Glutamatergic neuron (in vitro differentiated cells): ENCODE measurements at places on chromosomes 12 and 14. TPM values are rescaled to one million over a fixed set of nuclear protein-coding genes. Genes with fewer than 3 reads are reported as not detected.

- no peaks in the 10 kb centered on the region for H3K27me3 ChIP-seq
- no peak for DNase-seq
- no peak overlapping the region for H3K4me3 ChIP-seq
- peaks cover 4% of the 10 kb centered on the region for H3K36me3 ChIP-seq
Measured at GRCh38 chr12:9221483-9221882, 13.3 kb upstream of the PZP start.

DNA sequence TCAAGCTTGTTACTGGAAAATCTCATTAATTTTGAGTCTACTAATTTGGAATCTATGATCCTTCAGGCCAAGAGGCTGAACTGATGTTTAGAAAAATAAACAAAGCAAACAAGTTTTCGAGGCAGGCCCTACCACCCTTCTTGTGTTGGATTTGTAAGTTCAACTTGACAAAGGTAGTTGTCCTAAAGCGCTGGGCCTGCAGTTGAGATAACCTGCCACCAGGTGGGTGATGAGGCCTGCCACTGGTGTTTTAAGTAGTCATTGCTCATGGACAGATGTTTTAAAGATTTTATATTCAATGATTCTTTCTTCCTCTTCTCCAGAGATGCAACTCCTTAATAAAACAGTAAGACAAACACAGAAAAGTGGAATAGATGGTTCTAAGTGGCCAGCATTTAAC, 19.4 kb downstream of the ACVRL1 start:
- no peak for DNase-seq
- no peaks in the 10 kb centered on the region for H3K36me3 ChIP-seq
- H3K27me3 ChIP-seq, result no peaks in the 10 kb centered on the region
- no peak overlapping the region for H3K27ac ChIP-seq
- H3K4me1 ChIP-seq, result peaks cover 11% of the 10 kb centered on the region

The OAS2 gene
- total RNA-seq, result not detected

GRCh38 chr14:97299661-97300060, 502.5 kb downstream of the VRK1 start:
- no peaks in the 10 kb centered on the region for H3K27me3 ChIP-seq
- no peaks in the 10 kb centered on the region for H3K36me3 ChIP-seq
- no peak overlapping the region for H3K27ac ChIP-seq
- H3K4me1 ChIP-seq, result no peaks in the 10 kb centered on the region
- no peak for DNase-seq

DNA sequence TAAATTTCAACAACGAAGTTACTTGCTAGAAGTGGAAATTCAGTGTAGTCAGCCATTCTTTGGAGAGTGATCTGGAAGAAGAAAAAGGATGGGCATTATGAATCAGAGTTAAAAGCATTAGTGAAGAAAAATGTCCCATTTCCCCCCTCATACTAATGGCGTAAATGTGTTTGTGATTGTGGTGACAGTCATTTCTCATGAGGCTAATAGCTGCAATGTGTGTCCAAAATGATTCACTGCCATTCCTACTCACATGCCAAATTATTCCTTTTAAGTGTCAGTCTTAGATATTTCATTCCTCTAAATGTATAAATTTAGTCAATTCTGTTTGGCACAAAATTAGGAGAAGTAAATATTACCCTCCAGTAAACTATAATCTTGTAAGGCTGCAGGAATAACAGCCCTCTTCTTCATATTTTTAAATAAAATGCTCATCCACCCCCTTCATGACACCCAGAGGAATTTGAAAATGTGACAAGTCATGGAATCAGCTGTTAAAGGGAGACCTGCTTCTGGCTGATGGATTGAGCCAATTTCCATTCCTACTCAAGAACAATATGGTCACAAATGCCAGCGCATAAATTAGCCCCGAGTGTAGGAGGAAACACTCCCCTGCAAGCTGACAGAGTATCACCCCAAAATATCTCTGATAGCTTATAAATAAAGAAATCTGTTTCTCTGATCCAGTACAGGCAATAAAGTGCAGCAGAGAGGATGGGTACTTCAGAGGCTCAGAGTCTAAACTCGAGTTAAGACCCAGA, 912.3 kb upstream of the SEL1L start:
- no peak for DNase-seq
- H3K27ac ChIP-seq, result peak overlapping the region; percentile 4
- no peaks in the 10 kb centered on the region for H3K36me3 ChIP-seq
- peaks cover 29% of the 10 kb centered on the region for H3K4me1 ChIP-seq
- H3K27me3 ChIP-seq, result peaks cover 2% of the 10 kb centered on the region

GRCh38 chr14:53741479-53742232, 215.0 kb downstream of the BMP4 start:
- no peak overlapping the region for H3K27ac ChIP-seq
- H3K4me3 ChIP-seq, result no peak overlapping the region
- no peaks in the 10 kb centered on the region for H3K36me3 ChIP-seq
- DNase-seq, result no peak

The TRMT5 gene
- 16.6 TPM for total RNA-seq

The LMNTD1 gene
- 1.1 TPM for total RNA-seq

The TAS2R9 gene
- not detected for total RNA-seq

The ARHGEF25 gene
- 80.2 TPM for total RNA-seq

DNA sequence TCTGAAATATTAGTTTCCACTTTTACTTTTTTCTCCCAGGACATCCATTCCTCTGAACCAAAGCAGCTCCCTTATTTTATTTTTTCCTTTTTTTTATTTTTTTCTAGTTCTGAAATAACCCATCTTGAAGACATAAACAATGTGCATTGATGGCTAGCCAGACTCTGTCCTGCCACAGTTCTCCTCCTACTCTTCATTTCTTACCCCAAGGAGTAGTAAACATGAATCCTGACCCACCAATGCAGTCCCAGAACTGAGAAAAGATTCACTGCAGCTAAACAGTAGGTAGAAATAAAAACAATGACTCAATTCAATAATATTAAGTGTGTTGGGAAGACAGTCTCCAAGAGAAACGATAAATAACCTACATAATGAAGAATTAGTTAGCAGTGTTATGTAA, 65.7 kb upstream of the NOVA1 start:
- H3K4me3 ChIP-seq, result no peak overlapping the region
- peaks cover 2% of the 10 kb centered on the region for H3K27me3 ChIP-seq
- H3K27ac ChIP-seq, result no peak overlapping the region
- H3K4me1 ChIP-seq, result peaks cover 2% of the 10 kb centered on the region

The SERPINA9 gene
- total RNA-seq, result not detected

GRCh38 chr12:104671409-104672095, 214.8 kb downstream of the CHST11 start:
- peaks cover 18% of the 10 kb centered on the region for H3K4me1 ChIP-seq
- H3K36me3 ChIP-seq, result no peaks in the 10 kb centered on the region
- peaks cover 6% of the 10 kb centered on the region for H3K27me3 ChIP-seq

GRCh38 chr12:11486623-11487444, 91.5 kb upstream of the PRB2 start:
- H3K36me3 ChIP-seq, result no peaks in the 10 kb centered on the region
- no peak overlapping the region for H3K27ac ChIP-seq
- peak; percentile 73 for DNase-seq
- no peak overlapping the region for H3K4me3 ChIP-seq
- peaks cover 4% of the 10 kb centered on the region for H3K27me3 ChIP-seq

The BMP4 gene
- 3.7 TPM for total RNA-seq

GRCh38 chr12:120971299-120972180, 6.8 kb upstream of the HNF1A start:
- H3K4me1 ChIP-seq, result no peaks in the 10 kb centered on the region
- no peak overlapping the region for H3K4me3 ChIP-seq
- H3K36me3 ChIP-seq, result no peaks in the 10 kb centered on the region
- no peak overlapping the region for H3K27ac ChIP-seq
- peaks cover 3% of the 10 kb centered on the region for H3K27me3 ChIP-seq

The CCND2 gene
- total RNA-seq, result 98.0 TPM

GRCh38 chr14:64717870-64718269, 13.6 kb downstream of the PLEKHG3 start:
- peaks cover 27% of the 10 kb centered on the region for H3K4me1 ChIP-seq
- no peak for DNase-seq
- peak overlapping the region; percentile 32 for H3K4me3 ChIP-seq
- peaks cover 29% of the 10 kb centered on the region for H3K27me3 ChIP-seq

DNA sequence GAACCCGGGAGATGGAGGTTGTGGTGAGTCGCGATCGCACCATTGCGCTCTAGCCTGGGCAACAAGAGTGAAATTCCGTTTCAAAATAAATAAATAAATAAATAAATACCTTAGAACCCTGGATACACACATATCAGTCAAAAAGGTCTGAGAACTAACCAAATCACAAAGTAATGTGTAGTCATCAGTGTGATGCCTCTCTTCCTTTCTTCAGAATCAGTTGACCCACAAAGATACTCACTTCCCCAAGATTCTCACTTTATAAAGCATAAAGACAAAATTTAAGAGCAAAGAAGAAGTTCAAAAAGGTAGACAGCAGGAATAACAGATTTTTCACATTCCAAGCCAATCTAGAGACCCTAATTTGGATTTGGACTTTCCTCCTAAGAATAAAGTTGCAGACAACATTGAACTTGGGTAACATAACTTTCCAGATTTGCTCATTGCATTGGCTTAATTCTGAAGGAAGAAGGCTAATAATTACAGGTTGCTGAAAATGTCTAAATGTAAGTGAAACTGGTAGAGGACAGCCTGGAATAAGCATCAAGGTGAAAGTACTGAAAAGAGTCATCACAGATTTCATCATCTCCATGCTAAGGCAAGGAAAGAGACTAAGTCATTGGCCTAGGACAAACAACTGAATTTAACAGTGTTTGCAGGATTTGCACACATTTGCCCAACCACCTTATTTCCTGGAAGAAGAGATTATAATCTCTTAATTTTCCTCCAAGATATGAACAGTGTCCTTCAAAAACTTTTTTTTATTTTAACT, 17.4 kb downstream of the TMED10 start:
- no peak overlapping the region for H3K4me3 ChIP-seq
- no peak overlapping the region for H3K27ac ChIP-seq
- no peaks in the 10 kb centered on the region for H3K27me3 ChIP-seq
- no peak for DNase-seq
- H3K4me1 ChIP-seq, result no peaks in the 10 kb centered on the region
- no peaks in the 10 kb centered on the region for H3K36me3 ChIP-seq

The AREL1 gene
- total RNA-seq, result 69.7 TPM

The KHNYN gene
- total RNA-seq, result 28.9 TPM

- DNase-seq, result no peak
- H3K36me3 ChIP-seq, result no peaks in the 10 kb centered on the region
- no peak overlapping the region for H3K4me3 ChIP-seq
- H3K4me1 ChIP-seq, result peaks cover 7% of the 10 kb centered on the region
Measured at GRCh38 chr14:89697281-89698060, 257.1 kb downstream of the EFCAB11 start.

The RNASE3 gene
- not detected for total RNA-seq

The ZNF891 gene
- total RNA-seq, result 9.2 TPM

- peaks cover 17% of the 10 kb centered on the region for H3K27me3 ChIP-seq
- H3K27ac ChIP-seq, result no peak overlapping the region
- H3K4me1 ChIP-seq, result peaks cover 18% of the 10 kb centered on the region
- H3K4me3 ChIP-seq, result no peak overlapping the region
- no peak for DNase-seq
- peaks cover 18% of the 10 kb centered on the region for H3K36me3 ChIP-seq
Measured at GRCh38 chr14:104396682-104397470, 182.7 kb upstream of the C14orf180 start.

GRCh38 chr14:24145219-24145618, 1.2 kb downstream of the PSME2 start:
- DNase-seq, result no peak
- peaks cover 11% of the 10 kb centered on the region for H3K4me1 ChIP-seq
- no peaks in the 10 kb centered on the region for H3K27me3 ChIP-seq
- no peak overlapping the region for H3K27ac ChIP-seq

- H3K36me3 ChIP-seq, result no peaks in the 10 kb centered on the region
- H3K4me1 ChIP-seq, result peaks cover 24% of the 10 kb centered on the region
- no peak for DNase-seq
- H3K27ac ChIP-seq, result no peak overlapping the region
Measured at GRCh38 chr12:2539938-2540337, 254.8 kb upstream of the FKBP4 start.

The CDKL1 gene
- 3.4 TPM for total RNA-seq

- no peak for DNase-seq
- H3K36me3 ChIP-seq, result no peaks in the 10 kb centered on the region
- no peak overlapping the region for H3K27ac ChIP-seq
- peaks cover 1% of the 10 kb centered on the region for H3K27me3 ChIP-seq
- no peak overlapping the region for H3K4me3 ChIP-seq
Measured at GRCh38 chr12:51205350-51205749, 12.5 kb downstream of the POU6F1 start.

- peaks cover 9% of the 10 kb centered on the region for H3K4me1 ChIP-seq
- H3K4me3 ChIP-seq, result no peak overlapping the region
- H3K27ac ChIP-seq, result peak overlapping the region; percentile 57
Measured at GRCh38 chr12:75631831-75632230, 120.4 kb upstream of the KRR1 start.

GRCh38 chr12:117518594-117519270, 157.3 kb upstream of the NOS1 start:
- no peaks in the 10 kb centered on the region for H3K36me3 ChIP-seq
- H3K27ac ChIP-seq, result no peak overlapping the region
- H3K4me3 ChIP-seq, result no peak overlapping the region
- peaks cover 8% of the 10 kb centered on the region for H3K4me1 ChIP-seq
- no peak for DNase-seq
- H3K27me3 ChIP-seq, result peaks cover 2% of the 10 kb centered on the region

The CLEC4D gene
- not detected for total RNA-seq

The GALNT16 gene
- total RNA-seq, result 124 TPM

The WNT1 gene
- not detected for total RNA-seq

The SLC10A1 gene
- total RNA-seq, result not detected

DNA sequence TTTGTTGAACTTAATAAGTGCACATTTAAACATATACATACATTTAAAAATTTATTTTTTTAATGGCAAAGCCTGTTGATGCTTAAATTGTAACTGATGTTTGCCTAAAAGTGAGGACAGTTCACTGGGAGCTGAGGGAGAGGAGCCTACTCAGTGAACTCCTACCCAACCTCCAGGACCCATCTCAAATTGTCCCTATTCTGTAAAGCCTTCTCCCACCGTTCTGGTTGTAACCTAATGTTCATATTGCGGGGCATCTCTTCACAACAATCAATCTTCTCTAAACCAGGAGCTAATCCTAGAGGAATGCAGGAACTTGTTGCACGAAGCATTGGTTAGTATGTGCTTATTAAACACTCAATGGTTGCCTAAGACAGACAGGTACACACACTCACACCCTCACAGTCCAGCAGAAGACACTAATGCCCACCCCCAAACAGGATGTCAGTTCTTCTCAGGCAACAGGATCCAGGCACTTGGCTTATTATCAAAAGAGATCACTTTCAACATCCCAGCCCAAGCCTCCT, 1.8 kb downstream of the CLMN start:
- no peaks in the 10 kb centered on the region for H3K36me3 ChIP-seq
- peak overlapping the region; percentile 69 for H3K4me3 ChIP-seq
- peak overlapping the region; percentile 26 for H3K27ac ChIP-seq
- H3K27me3 ChIP-seq, result peaks cover 4% of the 10 kb centered on the region
- H3K4me1 ChIP-seq, result peaks cover 15% of the 10 kb centered on the region

DNA sequence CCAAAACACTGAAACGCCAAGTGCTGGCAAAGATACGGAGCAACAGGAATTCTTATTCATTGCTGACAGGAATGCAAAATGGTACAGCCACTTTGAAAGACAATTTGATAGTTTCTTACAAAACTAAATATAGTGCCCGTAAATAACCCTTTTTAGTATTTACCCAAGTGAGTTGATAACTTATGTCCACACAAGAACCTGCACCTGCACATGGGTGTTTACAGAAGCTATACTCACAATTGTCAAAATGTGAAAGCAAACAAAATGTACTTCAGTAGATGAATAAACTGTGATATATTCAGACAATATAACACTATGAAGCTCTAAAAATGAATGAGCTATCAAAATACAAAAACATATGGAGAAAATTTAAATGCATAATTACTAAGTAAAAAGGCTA, 86.6 kb downstream of the ATXN7L3B start:
- H3K4me1 ChIP-seq, result no peaks in the 10 kb centered on the region
- no peak overlapping the region for H3K4me3 ChIP-seq
- no peak for DNase-seq
- no peak overlapping the region for H3K27ac ChIP-seq
- H3K27me3 ChIP-seq, result no peaks in the 10 kb centered on the region

The B3GNT4 gene
- total RNA-seq, result 1.8 TPM
